GM23338 (cell line): ENCODE measurements at places on chromosomes 2 and 18. TPM values are rescaled to one million over a fixed set of nuclear protein-coding genes. Genes with fewer than 3 reads are reported as not detected.
A peak's percentile ranks its signal among the peaks of the same experiment; 100 is the strongest.

The CENPA gene
- 24.2 and 26.3 TPM in 2 replicates for polyA plus RNA-seq

GRCh38 chr2:26515771-26516170, 37.8 kb upstream of the OTOF start:
- no peak for DNase-seq

DNA sequence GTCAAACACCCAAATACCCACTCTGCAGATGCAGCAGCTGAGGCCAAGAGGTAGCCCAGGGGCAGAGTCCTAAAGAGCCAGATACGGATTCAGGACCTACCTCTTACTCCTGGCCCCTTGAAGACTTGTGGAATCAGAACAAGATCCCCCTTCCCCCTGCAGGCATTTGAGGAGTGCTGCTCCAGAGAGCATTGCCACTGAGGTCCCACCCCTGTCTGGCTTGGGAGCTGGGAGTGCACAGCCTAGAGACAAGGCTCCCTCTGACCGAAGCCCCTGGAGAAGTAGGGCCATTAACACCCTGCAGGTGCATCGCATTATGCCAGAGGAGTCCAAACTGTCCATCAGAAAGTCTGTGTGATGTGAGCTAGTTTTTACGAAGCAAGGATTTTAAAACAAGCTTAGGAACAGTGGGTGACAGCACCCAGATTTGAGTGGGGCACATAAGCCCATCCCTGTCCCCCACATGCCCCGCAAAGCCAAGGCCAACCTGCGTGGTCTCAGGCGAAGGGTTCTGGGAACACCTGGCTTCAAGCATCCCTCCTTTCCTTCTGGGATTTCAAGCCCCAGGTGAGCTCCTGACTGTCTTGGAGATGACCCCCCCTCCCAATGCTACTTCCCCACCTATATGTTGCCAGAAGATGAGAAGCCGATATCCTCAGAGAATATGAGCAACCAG, 48.4 kb downstream of the MTERF4 start:
- no peak for DNase-seq

The DAPL1 gene
- not detected in 2 replicates for polyA plus RNA-seq

DNA sequence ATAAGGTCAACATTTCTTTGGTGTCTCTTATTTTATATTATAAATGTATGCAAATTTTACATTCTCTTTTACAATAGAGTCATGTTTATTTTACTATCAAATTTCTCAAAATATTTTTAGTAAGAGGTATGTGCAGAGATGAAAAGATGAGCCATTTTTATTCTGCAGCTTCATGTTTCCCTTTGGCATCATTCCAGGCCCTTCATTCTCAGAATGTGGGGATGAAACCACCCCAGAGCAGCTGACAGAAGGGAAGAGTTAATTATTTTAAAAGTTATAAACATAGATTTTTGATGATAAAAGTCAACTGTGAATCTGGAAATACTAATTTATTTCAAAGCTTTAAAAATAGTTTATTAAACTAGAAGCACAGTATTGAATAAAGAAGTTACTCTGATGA, 12.8 kb upstream of the FSHR start:
- no peak for DNase-seq

The GNAL gene
- 6.2 and 7.5 TPM in 2 replicates for polyA plus RNA-seq

The IL18RAP gene
- not detected in 2 replicates for polyA plus RNA-seq

DNA sequence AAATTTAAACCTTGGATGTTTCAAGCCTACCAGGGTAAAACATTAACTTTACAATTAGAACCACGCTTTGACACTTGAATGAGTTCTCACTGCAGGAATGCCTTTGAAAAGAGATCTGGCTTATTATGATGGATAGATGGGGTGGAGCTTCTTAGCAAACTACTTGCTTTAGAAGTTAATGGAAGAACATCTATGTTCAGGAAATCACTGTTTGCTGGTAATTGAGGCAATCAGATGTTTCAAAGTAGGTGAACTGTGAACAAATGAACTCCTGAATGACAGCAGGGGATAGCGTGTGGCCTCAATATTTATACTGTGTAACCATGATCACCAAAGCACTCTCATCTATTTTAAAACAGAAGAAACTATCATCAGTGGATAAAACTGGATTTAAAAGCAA, 383.6 kb downstream of the PIK3C3 start:
- DNase-seq: peak; percentile 52

DNA sequence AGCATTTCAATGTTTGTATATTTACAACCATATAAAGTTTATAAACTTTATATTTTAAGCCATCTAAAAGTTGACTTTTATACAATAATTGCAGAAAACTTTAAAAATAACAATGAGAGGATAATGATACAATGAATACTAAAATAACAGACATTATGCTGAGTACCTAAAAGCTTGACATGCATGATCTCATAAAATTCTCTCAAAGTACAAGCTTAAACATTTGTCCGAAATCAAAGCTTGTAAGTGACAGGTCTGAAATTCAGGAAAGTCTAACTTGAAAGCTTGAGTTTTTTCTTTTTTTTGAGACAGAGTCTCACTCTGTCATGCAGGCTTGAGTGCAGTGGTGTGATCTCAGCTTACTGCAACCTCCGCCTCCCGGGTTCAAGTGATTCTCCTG, 84.1 kb upstream of the FRZB start:
- DNase-seq: no peak

DNA sequence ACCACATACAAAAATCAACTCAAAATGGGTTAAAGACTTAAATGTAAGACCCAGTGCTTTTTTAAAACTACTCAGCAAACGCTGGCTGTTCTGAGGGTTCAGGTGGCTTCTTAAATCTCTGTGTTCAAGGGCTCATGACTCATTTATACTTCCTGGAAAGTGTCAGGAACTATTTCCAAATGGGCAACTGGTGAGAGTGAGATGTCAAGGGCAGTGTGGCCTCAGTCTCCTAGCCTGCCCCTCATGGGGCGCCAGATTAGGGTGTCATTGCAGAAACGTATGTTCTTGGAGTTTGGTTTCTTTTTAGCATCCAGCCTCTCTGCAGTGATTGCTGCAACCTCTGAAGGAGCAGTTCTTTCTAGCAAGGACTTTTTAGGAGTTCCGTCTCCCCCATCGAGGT, 485.4 kb downstream of the TNS1 start:
- DNase-seq: no peak

DNA sequence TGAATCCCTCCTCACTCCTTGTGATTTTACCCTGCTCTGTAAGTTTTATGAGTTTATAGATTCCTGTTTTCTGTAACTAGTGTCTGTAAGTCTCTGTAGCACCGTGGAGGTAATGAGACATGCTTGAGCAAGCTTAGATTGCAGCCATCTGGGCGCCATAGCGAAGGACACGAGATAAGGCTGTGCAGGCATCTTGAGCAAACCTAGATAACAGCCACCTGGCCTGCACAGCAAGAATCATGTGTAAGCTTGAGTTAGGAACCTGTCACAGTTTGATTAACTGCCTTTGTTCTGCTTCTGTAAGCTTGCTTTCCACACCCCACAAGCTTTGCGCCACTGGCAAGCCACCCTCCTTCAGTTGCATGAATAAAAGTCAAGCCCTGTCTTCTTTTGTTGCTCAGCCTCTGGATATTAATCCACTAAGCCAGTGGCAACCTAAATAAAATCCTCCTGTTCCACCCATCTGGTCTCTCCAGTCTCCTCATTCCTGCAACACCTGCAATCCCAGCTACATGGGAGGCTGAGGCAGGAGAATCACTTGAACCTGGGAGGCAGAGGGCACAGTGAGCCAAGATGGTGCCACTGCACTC, 270.6 kb upstream of the RGPD4 start:
- no peak for DNase-seq

DNA sequence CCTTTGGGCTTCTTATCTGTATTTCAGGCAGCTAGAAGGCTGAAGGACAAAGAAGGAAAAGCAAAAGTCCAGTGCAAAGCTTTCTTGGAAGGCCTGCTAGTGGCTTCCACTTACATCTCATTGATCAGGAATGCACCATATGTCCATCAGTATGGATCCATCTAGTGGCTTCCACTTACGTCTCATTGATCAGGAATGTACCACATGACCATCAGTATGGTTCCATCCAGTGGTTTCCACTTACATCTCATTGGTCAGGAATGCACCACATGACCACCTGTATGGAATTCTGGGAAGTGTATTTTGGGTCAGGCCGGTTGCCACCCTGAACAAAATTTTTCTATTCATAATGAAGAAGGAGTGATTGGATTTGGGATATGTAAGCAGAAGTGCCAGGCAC, 70.6 kb downstream of the LYPD6 start:
- no peak for DNase-seq

DNA sequence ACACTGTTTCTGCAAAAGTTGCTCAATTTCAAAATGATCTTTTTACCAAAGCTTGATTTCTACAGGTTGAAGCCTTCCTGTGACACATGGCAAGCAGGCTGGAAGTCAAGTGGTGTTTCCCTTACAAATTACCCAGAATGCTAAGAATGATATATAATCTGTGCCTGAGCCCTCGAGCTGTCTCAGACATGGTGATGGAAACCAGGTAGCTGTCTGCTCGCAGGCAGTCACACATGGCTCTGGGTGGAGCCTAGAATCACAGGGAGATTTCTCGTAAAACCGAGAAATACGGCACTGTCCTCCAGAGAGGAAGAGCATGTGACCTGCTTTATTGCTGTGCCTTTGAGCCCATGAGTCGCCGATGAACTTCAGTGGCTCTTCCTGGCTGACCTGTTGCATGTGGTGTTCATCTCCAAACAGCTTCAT, 392.9 kb downstream of the ZNF521 start:
- DNase-seq: no peak

DNA sequence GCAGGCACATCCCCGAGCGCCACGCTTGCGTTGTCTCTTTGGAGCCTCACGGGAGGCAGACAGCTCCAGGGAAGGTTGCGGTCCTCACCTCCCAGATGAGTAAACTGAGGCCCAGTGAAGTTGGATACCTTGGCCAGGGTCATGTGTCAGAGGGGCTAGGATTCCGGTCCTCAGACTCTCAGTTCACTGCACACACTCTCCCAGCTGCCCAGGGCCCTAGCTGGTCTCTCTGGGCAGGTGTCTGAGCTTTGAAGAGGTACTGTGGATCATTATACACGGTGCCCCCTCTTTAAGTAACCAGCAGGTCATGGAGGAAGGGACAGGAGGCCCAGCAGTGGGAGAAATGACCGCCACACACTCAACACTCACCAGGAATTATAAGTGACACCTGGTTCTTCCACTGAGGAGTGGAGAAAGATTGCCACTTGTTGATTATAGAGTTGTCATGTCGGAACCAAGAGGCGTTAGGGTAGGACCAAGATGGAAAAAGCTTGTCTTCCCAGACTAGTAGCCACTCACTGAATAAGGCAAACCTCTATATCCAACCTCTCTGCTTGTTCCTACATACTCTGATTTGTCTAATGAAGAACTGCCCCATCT, 588 bp downstream of the TMEM214 start:
- DNase-seq: no peak

- peak; percentile 51 for DNase-seq
These were observed 30.3 kb downstream of the SPOPL start for GRCh38 chr2:138531913-138532312.

DNA sequence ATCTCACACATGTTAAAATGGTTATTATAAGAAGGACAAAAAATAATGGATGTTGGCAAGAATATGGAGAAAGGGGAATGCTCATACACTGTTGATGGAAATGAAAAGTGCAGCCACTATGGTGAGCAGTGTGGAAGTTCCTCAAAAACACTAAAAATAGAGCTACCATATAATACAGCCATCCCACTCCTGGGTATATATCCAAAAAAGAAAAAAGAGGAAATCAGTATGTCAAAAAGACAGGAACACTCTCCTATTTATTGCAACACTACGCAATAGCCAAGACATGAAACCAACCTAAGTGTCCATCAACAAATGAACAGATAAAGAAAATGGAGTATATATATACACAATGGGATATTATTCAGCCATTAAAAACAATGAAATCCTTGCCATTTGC, 642.6 kb downstream of the RNF144A start:
- no peak for DNase-seq

The ICA1L gene
- polyA plus RNA-seq: 1.6 and 2.2 TPM in 2 replicates

DNA sequence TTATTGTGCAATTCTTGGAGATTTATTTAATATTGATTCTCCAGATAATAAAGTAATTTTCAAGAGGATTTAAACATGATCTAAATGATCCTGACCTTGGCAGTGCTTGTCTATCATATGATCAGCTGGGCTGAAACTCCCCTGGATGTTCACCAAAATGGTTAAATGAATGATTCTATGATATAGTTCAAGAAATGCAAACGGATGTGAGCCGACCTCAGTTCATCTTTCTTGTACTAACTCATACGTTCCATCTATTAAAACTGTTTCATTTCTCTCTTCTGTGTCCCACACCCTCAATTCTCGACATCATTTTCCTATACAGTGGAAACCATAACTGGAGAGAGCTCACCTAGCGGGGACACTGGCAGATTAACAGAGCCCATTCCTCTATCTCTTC, 281.7 kb upstream of the CCDC68 start:
- no peak for DNase-seq

DNA sequence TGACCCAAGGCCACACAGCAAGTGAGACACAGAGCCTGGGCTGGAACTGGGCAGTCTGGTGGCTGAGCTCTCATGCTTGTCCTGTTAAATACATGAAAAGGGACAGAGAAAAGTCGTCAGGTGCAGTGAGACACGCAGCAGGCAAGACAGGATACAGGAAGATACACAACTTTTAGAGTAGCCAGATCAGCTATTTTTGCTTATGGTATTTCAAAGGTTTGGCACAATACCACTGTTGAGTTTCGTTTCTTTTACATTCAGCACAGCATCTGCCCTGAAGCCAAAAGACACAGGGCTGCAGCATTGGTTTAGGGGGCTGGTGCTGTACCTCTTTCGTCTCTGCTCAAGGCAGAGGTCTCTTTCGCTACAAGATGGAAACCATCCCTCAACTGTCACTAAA, 14.0 kb downstream of the FHL2 start:
- DNase-seq: no peak

The FZD7 gene
- polyA plus RNA-seq: 164 and 188 TPM in 2 replicates

DNA sequence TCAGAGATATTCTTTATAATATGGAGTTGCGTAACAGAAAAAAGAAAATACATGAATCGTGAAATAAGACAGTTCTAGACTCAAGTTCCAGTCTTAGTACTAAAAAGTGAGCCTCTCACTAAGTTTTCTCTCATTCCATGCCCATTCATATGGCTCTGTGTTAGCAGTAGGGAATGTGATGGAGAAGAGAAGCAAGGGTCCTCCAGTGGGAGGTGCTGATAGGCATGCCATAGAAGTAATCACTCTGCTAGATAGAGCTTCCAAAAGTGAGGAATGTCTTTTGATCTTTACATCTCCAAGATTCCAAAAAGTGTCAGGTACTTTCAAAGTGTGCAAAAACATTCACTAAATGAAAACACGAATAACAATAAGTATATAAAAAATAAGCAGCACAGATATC, 678.4 kb downstream of the DCDC2C start:
- DNase-seq: peak; percentile 15

DNA sequence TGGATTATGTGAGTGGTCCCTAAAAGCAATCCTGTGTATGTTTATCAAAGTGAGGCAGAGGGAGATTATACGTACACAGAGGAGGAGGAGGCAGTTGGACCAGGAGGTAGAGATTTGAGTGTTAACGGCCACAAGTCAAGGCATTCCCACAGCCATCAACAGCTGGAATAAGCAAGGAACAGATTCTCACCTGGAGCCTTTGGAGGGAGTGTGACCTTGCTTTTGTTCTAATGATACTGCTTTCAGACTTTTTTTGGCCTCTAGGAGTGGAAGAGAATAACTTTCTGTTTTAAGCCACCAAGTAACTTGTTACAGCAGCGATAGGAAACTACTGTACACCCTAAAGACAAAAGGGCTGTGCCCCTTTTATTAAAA, 18.1 kb downstream of the LCLAT1 start:
- DNase-seq: peak; percentile 35

The ADGRF3 gene
- 0.39 and 0.57 TPM in 2 replicates for polyA plus RNA-seq

- no peak for DNase-seq
These were observed 132.2 kb downstream of the ASXL3 start for GRCh38 chr18:33710269-33710668.
